ENCODE measurements at places on chromosomes 12 and 14.

GRCh38 chr12:1519642-1520041 is 74.7 kb downstream of the FBXL14 start:
- no peak for DNase-seq

- peak; percentile 14 for DNase-seq
These were observed 98.8 kb downstream of the CALM1 start for GRCh38 chr14:90495357-90496276.

DNA sequence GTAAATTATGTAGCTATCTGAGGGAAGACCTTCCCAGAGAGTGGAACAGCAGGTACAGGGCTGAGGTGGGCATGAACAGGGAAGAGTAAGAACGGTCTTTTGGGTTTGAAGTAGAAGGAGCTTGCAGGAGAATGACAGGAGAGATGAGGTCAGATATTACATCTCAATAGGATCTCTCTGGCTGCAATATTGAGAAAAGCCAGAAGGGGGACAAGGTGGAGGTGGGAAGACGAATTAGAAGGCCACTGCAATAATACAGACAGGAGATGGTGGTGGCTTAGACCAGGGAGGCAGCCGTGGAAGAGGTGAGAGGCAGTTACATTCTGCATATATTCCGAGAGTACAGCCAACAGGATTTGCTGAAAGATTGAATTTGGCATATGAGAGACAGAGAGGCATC is 310.2 kb downstream of the APAF1 start:
- peak; percentile 24 for DNase-seq

DNA sequence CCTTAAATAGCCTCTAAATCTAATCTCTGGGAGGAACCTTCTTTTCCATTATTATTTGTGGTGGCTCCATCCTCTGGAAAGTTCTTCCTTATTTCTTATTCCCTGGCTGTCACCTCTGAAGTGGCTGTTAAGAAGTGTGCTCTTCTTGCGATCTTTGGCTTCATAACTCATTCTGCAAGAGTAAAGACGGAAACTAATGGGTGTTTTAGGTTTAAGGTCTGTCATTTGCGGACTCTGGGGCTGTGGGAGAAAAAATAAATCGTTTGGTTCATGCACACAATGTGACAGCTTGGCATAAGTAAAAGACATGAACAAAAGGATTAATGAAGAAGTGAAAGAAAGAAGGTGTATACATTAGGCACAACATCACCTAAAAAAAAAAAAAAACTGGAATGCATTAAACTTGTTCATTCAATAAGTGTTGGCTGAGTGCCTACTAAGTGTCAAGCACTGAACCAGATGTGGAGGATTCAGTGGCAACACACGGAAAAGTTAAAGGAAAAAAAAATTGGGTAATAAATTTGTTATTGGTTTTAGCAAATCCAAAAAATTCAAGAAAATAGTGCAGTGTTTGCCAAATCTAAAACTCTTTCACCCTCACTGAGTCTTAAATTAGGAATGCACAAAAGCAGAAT is 99.5 kb downstream of the ERGIC2 start:
- DNase-seq = no peak

DNA sequence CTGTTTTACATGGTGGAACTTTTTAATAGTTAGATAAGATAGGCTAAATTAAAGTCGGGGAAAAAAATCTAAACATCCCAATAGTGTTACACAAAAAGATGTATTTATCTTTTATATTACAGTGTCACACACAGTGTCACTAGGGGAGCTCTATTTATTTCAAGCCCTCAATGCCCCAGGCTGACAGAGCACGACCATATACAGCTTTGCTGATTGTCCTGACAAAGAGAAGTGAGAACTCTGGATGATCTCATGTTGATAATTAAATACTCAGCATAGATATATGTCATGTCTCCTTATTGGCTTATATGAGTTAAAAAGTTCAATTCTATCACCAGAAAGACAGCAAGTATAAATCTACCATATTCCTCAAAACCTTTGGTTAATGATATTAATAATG is 594.3 kb downstream of the LRFN5 start:
- DNase-seq = peak; percentile 17

DNA sequence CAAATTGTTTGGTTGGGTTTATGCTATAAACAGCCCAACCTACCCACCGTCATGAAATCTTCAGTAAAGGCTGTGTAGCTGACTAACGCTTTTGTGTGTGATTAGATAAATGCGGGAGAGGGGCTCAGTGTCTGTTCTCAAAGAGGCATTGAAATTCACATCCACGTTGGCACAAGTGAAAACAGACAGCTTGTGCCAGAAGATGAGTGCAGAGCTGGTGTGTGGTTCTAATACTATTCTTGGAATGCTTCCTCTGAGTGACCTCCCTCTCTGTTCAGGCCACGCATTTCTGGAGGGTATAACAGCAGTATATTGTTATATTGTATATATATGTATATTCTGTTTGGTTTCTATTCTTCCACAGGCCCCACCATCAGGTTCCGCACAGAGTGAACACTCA is 263.8 kb downstream of the APAF1 start:
- no peak for DNase-seq

DNA sequence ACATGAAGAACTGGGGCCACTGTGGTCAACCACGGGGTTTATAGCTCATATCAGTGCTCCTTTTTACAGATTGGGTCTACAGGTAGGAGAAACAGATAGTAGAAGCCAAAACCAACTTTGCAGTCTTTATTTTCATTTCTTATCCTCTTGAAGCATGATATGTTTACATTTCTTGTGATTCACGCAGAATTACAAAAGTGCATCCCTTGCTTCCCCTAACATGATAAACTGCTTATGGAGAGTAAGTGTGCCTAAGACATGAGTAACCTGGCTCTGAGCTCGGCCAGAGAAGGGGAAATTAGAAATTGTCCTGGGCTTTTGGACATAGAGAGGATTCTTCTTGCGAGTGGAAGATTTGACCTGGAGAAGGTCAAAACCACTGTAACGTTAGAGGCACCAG is 18.4 kb downstream of the PWP1 start:
- DNase-seq = no peak

GRCh38 chr12:125050868-125051267 is 14.4 kb upstream of the AACS start:
- DNase-seq = no peak

DNA sequence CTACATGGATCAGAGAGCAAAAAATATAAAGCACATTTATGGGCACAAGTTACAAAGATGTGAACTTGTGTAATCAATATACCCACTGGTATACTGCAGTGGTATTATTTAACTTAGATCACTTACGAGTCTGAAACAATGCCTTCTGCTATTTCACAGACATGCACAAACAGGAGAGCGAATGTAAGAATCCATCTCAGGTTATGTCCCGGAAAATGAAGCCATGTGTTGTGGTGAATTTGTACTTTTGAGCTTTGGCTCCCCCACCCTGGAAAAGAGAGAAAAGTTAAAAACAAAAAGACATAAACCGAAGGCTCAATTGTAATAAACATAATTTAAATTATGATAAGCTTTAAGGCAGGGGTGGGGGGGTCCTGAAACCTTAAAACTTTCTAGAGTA is 7.6 kb downstream of the ABCC9 start:
- DNase-seq = no peak

GRCh38 chr12:68138480-68138879 is 21.1 kb downstream of the IFNG start:
- DNase-seq = no peak
